ENCODE measurements at places on chromosomes 5 and 9.
A peak's percentile ranks its signal among the peaks of the same experiment; 100 is the strongest.

- DNase-seq, result no peak
These were observed 288.0 kb upstream of the SMARCA2 start for GRCh38 chr9:1726993-1727759.

DNA sequence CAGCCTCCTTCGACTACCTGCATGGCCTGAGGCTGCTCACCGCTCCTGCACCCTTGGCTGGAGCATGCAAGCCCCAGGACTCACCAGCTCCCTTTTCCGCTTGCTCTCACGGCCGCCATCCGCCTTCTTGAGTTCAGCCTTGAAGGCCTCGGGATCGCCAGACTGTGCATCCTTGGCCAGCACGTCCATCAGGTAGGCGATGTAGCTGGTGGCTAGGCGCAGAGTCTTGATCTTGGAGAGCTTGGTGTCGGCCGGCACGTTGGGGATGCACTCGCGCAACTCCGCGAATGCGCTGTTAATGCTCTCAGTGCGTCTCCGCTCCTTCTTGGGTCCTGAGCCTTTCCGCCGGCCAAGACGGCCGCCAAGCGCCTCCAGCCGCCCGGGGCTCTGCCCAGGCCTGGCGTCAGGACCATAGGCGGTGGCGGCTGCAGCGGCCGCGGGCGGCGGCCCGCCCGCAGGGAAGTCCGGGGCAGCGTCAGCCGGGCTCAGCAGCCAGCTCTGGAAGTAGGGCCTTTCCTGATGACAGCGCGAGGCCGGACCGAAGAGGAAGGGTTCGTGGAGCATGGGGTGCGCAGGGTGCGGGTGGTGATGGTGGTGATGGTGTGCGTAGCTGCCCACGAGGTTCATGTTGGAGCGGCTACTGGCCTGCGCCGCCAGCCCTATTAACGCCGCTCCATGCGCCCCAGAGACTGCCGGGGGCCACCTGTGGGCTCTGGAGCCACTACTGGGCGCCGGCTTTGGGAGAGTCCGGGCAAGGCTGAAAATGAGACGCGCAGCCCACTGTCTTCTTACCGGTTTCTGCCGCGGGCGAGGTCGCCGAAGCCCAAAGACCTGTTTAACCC is 424 bp downstream of the HAND1 start:
- no peak for DNase-seq

GRCh38 chr9:12878351-12878978 is 103.6 kb downstream of the LURAP1L start:
- no peak for DNase-seq

- no peak for DNase-seq
These were observed 131.7 kb downstream of the RANBP17 start for GRCh38 chr5:170993476-170993875.

- DNase-seq, result no peak
These were observed 248.7 kb downstream of the SEMA5A start for GRCh38 chr5:9297134-9297533.

GRCh38 chr5:118126159-118126558 is 862.2 kb downstream of the DTWD2 start:
- no peak for DNase-seq

- DNase-seq, result no peak
These were observed 82.5 kb downstream of the SEMA6A start for GRCh38 chr5:116492016-116492623.

DNA sequence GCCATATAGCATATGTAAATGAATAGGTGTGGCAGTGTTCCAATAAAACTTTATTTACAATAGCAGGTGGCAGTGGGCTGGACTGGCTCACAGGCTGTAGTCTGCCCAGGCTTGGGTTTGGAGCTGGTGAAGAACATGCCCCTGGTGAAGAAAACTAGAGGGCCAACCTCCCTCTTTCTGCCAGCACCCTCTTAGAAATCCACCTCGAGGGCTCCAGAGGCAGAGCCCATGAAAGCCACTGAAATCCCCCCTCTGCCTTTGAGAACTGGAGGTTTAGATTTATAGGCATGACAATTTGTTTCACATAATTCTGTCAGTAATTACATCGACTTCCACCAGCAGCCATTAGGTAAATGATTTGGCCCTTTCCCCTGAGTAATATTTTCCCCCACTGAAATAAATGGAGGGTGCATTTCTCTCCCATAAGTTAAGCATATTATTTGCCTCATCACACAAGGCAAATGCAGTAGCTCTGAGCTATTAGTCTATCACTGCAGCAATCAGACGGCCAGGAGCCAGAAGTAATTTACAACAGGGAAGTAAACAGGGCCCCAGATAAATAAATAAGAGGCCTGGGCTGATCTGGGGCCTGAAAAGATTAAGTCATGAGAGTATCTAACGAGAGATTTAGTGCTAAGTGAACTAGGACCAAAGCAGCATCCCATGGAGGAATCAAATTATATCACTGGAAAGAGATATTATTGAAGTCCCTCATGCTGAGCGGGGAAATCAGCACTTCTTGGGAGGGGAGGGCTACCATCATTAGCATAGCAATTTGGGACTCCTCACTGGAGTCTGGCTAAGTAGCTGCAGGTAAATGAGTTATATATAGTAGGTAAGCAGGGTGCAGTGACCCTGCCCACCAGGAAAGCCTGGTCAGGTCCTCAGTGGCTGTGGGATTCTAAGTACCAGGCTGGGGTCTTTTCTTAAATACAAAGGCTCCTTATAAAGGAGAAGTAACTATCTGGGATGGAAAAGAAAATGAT is 123.9 kb downstream of the SLIT3 start:
- DNase-seq, result no peak

GRCh38 chr5:130290219-130290618 is 386.0 kb downstream of the CHSY3 start:
- no peak for DNase-seq

- DNase-seq, result no peak
These were observed 62.3 kb downstream of the LPAR1 start for GRCh38 chr9:110975969-110976368.

- peak; percentile 35 for DNase-seq
These were observed 34.1 kb upstream of the PLIN2 start for GRCh38 chr9:19161257-19162025.

GRCh38 chr5:57137401-57137800 is 36.5 kb upstream of the GPBP1 start:
- no peak for DNase-seq

DNA sequence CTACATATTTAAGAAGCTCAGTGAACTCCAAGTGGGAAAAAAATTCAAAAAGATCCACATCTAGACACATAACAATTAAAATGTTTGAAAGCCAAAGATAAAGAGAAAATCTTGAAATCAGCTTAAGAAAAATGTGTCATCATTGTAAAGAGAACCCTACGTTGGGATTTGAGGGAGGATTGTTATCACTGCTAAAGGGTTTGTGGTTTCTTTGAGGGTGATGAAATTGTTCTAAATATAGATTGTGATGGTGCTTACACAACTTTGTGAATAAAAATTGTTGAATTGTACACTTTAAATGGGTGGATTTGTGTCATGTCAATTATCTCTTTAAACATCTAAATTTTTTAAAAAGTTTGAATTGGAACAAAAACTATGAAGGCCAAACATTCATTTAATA is 92.2 kb upstream of the ADAMTS19 start:
- DNase-seq, result no peak

GRCh38 chr5:87105577-87105976 is 162.1 kb upstream of the RASA1 start:
- no peak for DNase-seq

- DNase-seq, result no peak
These were observed 99.0 kb upstream of the GNA14 start for GRCh38 chr9:77747163-77747562.

DNA sequence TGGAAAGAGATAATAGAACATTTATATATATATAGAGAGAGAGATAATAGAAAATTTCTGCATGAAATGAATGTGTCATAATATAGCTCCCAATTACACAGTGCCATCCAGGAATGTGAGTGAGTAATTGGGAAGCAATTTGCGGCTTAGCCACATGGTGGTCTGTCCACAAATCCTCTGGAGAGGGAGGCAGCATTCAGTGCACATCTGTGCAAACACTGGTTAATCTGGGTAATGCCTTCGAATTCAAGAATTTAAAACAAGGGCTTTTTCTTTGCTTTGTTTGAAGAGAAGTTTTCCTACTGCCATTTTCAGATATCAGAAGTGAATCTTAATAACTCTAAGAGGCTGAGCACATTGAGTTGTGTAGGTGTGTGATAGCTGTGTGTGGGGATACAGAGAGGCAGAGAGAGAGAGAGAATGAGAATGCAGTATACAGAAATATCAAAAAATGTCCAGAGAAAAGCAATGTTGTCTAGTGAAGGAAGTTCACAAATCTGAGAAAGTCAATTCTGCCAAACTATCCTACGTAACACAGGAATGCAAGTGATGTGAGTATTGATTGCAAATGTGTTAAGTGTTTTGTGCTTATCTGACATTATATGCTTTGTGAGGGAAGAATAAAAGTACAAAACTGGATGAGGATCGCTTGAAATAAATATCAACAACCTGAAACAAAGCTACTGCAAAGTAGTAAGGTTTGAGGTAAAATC is 134.6 kb downstream of the EDIL3 start:
- DNase-seq, result no peak

- DNase-seq, result no peak
These were observed 19.5 kb downstream of the THBS4 start for GRCh38 chr5:80054682-80055081.

GRCh38 chr5:39519566-39520231 is 94.9 kb upstream of the DAB2 start:
- DNase-seq, result no peak

GRCh38 chr5:176542135-176542595 is 5.0 kb upstream of the RNF44 start:
- peak; percentile 75 for DNase-seq
